ENCODE measurements at places on chromosomes 2 and 18. TPM values are rescaled to one million over a fixed set of nuclear protein-coding genes. Genes with fewer than 3 reads are reported as not detected.

The POMC gene
- total RNA-seq, result 5.7 TPM

The KCNG2 gene
- not detected for total RNA-seq

The GALNT1 gene
- 32.0 TPM for total RNA-seq

The MLPH gene
- total RNA-seq, result 7.4 TPM

The ZCCHC2 gene
- total RNA-seq, result 38.7 TPM

The RAB3GAP1 gene
- 56.0 TPM for total RNA-seq

The TFPI gene
- total RNA-seq, result 86.8 TPM

The GREB1 gene
- total RNA-seq, result 2.4 TPM

The TSHZ1 gene
- total RNA-seq, result 17.4 TPM

The PPP1R1C gene
- not detected for total RNA-seq

The MOGAT1 gene
- total RNA-seq, result not detected

The SERPINB13 gene
- total RNA-seq, result not detected

The VWC2L gene
- total RNA-seq, result not detected

The ALPP gene
- not detected for total RNA-seq

The GALNT14 gene
- 1.6 TPM for total RNA-seq

The FBLN7 gene
- 5.1 TPM for total RNA-seq

The ALK gene
- total RNA-seq, result 2.0 TPM

The POTEC gene
- total RNA-seq, result not detected

The FZD7 gene
- total RNA-seq, result 14.4 TPM

The IL1RL2 gene
- 0.68 TPM for total RNA-seq

The GALM gene
- 19.5 TPM for total RNA-seq

The NBEAL1 gene
- 119 TPM for total RNA-seq

The ARHGEF4 gene
- 2.8 TPM for total RNA-seq

The MFF gene
- total RNA-seq, result 113 TPM

The FECH gene
- total RNA-seq, result 34.4 TPM

The DYSF gene
- 13.0 TPM for total RNA-seq

The C2orf80 gene
- not detected for total RNA-seq

The MDH1B gene
- total RNA-seq, result not detected

The DTNA gene
- total RNA-seq, result 41.0 TPM

The HDAC4 gene
- total RNA-seq, result 163 TPM

The FRZB gene
- 140 TPM for total RNA-seq

The SCN7A gene
- 9.0 TPM for total RNA-seq

The CACNB4 gene
- total RNA-seq, result 13.8 TPM

The FBXO48 gene
- total RNA-seq, result 0.56 TPM

The KIAA2012 gene
- total RNA-seq, result not detected

The PROC gene
- total RNA-seq, result not detected
